Stimulated activated CD4-positive, alpha-beta T cell treated with anti-CD3 and anti-CD28 coated beads, Interleukin-2, amount 100 ng/mL, for 4 hours (primary cell): ENCODE measurements at places on chromosomes 16 and 17.

- no peak for DNase-seq
These were observed 96.3 kb downstream of the TMEM114 start for GRCh38 chr16:8493972-8494371.

- DNase-seq: no peak
These were observed 5.2 kb downstream of the C16orf78 start for GRCh38 chr16:49378816-49379215.

- DNase-seq: no peak
These were observed 4.4 kb downstream of the COPRS start for GRCh38 chr17:31854672-31855071.

GRCh38 chr16:31380201-31380600 lies 12.9 kb upstream of the ITGAD start:
- no peak for DNase-seq

DNA sequence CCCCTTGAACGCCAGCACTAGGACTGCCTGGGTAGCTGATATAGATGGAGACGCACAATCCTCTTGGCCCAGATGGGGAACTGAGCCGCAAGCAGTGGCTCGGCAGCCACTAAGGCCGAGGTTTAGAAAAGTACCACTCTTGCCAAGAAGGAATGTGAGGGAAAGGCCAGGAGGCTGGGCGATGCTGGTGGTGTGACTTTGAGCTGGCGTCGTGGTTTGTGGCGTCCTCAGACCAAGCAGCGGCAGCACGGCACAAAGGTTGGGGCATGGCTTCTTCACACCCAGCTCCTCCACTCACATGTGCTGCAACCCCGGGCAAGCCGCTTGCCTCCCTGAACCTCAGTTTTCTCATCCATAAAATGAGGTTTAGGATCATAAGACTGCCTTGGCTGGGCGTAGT lies 15.6 kb downstream of the DCAKD start:
- no peak for DNase-seq

- DNase-seq: peak; percentile 32
These were observed 51.2 kb downstream of the RMI2 start for GRCh38 chr16:11396241-11397048.

GRCh38 chr17:4209611-4210010 lies 54.2 kb downstream of the ANKFY1 start:
- no peak for DNase-seq

- no peak for DNase-seq
These were observed 13.7 kb downstream of the TIMM22 start for GRCh38 chr17:1010586-1010985.

DNA sequence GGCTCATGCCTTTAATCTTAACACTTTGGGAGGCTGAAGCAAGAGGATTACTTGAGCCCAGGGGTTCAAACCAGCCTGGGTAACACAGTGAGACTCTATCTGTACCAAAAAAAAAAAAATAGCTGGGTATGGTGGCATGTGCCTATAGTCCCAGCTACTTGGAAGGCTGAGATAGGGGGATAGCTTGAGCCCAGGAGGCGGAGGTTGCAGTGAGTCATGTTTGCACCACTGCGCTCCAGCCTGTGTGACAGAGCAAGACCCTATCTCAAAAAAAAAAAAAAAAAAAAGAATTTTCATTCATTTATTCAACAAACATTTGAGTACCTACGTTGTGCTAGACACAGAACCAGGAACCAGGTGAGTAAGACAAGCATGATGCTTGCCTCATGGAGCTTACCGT lies 73.6 kb upstream of the MRTFB start:
- no peak for DNase-seq

GRCh38 chr17:63203652-63204051 lies 237.6 kb downstream of the TANC2 start:
- no peak for DNase-seq

DNA sequence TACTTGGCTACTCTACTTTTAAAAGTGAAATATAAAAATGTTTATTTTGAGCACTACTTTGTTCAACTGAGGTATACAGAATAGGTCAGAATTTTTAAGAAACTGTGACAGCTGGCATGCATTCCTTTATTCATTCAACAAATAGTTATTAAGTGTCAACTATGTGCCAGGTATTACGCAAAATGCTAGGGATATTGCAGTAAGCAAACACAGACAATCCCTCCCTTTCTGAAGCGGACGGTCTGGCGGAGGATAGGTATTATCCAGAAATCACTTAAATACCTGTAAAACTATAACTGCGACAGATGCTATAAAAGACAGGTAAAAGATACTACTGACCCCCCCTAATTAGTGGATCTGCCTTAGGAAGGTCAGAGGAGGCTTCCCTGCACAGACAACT lies 26.1 kb downstream of the METTL16 start:
- no peak for DNase-seq

- no peak for DNase-seq
These were observed 57.1 kb downstream of the SPECC1 start for GRCh38 chr17:20066253-20066652.

DNA sequence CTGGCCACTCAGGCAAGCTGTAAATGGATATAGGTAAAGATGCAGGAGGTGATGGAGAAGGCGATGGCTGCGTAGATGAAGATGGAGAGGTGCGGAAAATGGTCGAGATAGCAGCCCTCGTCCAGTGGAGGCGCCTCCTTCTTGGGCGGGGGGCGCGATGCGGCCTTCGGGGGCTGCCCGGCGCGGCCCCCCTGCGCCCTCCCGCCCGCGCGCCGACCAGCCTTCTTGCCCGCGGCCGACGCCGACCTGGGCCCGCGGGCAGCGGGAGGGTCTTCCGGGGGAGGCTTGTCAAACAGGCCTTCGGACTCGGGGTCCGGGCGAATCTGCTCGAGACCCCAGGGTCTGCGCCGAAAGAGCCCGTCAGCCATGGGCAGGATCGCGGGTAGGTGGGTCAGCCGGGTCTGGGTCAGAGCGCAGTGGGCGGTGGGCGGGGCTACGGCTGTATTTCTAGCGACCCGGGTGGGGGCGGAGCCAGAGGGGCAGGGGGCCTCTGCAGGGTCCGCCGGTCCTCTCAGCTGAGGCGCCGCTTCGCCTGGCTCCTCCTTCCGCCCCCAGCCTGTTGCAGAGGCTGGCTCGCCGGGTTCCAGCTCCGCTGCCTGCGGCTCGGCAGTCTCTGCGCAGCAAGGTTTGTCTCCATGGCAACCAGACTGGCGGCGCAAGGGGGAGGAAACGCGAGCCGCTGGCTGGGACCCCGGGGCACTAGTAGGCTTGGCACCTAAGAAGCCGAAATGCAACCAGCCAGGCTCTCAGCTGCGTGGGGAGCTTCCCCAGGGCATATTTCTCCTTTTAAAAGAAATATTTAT lies 14.4 kb downstream of the MIS12 start:
- DNase-seq: peak; percentile 66

GRCh38 chr17:54814371-54814770 lies 86.3 kb upstream of the TOM1L1 start:
- DNase-seq: no peak

- DNase-seq: no peak
These were observed 11.5 kb upstream of the CNGB1 start for GRCh38 chr16:57982385-57982784.

GRCh38 chr16:13873835-13874438 lies 46.0 kb upstream of the ERCC4 start:
- DNase-seq: no peak

GRCh38 chr16:3183445-3184139 lies 4.4 kb upstream of the OR1F1 start:
- no peak for DNase-seq

- no peak for DNase-seq
These were observed 239.9 kb downstream of the PRKCA start for GRCh38 chr17:66542129-66542966.

- no peak for DNase-seq
These were observed 8.1 kb upstream of the NLRP1 start for GRCh38 chr17:5592382-5592781.

GRCh38 chr17:64028874-64029464 lies 8.5 kb upstream of the ICAM2 start:
- DNase-seq: peak; percentile 52

GRCh38 chr17:69142175-69142802 lies 594 bp upstream of the ABCA6 start:
- no peak for DNase-seq

DNA sequence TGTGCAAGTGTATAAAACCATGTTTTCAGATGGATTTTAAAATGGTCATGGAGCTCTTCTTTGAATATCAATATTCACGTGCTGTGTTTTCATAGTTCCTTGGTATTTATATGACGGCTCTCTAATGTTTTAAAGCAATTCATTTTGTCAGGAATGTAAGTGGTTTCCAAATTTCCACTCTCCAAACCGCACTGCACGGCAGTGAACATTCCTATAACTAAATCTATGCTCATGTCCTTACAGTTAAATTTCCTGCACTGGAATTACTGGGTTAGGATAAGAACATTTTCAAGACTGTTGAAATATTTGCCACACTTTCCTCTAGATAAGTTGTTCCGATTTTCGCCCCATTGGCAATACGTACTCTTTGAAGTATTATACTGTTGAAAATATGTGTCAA lies 398.9 kb downstream of the PMP22 start:
- DNase-seq: no peak

- DNase-seq: no peak
These were observed 44.1 kb downstream of the COG7 start for GRCh38 chr16:23408823-23409298.

DNA sequence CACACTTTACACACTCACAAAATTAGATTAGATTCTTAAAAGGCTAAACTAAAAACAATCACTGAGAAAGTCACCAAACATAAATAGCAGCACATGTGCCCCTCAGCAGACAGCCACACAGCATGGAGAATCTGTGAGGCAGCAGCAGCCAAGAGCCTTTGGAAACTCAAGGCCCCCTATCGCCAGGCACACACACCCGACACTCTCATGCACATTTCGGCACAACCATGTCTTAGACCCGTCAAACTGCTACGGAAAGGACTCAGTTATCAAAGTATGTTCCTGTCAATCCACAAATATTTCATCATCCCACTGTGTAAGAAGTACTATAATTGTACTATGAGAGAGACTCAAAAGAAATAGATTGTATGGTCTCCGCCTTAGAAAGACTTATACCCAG lies 20.9 kb downstream of the UBE2O start:
- DNase-seq: no peak

GRCh38 chr16:3089717-3090592 lies 9.1 kb downstream of the ZSCAN10 start:
- no peak for DNase-seq

GRCh38 chr17:63335831-63336230 lies 110.3 kb downstream of the CYB561 start:
- DNase-seq: no peak

GRCh38 chr17:19724501-19725420 lies 8.4 kb upstream of the SLC47A2 start:
- peak; percentile 37 for DNase-seq

DNA sequence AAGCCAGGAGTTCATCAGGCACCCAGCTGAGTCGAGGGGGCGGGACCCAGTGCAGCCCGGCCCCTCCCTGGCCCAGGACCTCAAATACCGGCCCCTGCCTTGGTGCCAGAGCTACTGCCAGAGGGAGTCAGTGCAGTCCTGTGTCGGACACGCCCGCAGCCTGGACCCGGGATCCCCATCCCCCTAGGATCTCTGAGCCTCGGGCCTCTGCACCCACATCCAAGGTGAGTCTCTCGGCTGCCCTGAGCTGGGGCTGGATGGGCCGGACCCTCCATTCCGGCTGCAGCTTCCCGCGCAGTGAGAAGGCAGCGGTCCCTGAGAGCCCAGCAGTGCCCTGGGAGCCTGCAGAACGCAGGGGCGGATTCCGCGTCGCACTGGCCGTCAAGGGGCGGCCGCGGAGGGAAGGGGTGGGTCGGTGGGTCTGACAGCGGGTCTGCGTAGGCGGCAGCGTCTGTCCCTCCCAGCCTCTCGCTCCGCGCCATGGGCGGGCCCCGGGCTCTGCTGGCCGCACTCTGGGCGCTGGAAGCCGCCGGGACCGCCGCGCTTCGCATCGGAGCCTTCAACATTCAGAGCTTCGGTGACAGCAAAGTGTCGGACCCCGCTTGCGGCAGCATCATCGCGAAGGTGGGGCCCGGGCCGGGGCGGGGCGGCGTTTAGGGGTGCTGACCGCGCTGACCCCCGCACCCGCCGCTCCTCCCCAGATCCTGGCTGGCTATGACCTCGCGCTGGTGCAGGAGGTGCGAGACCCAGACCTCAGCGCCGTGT lies at the start of gene DNASE1L2:
Gene DNASE1L2 (plus strand): TSS at position 108 of the 765 bp plus-strand sequence. CDS start 373 bp downstream, at position 481.
- no peak for DNase-seq

GRCh38 chr16:47036201-47036600 lies 62.7 kb upstream of the DNAJA2 start:
- no peak for DNase-seq

- peak; percentile 46 for DNase-seq
These were observed 6.5 kb upstream of the NUBP1 start for GRCh38 chr16:10737068-10737625.

- no peak for DNase-seq
These were observed 5.6 kb downstream of the BAIAP3 start for GRCh38 chr16:1338855-1339675.

DNA sequence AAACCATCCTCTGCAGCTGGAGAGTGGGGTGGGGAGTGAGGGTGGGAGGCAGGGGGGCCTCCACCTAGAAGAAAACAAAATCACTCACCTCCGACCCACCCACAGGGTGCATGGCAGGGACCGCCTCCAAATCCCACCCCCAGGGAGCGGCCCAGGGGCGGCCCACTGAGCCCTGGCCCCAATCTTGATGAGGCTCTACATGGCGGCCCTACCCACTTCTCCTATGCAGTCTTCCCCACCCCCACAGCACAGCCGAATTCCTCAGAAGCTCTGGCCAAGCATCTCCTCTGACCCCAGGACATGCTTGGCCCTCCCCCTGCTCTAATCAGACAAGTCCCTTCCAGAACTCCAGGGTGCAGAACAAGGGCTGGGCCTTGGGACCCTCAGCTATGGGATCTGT lies 18.2 kb upstream of the FASN start:
- no peak for DNase-seq

DNA sequence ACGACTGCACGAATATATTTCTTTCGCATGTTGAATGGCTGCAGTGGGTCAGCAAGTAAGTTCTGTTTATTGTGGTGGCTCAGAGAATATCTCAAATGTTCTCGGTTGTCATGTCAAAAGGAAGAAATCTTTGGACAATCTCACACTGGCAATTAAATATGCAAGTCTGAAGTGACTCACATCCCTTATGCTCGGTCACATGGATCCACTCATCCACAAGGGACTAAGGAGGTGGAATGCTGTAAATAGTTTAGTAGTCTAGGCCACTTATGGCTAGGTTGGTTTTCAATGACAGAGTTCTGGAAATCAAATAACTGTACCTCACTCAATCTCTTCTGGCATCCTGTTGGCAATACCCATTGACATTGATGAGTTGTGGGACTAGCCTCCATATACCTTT lies 33.0 kb upstream of the PMP22 start:
- DNase-seq: no peak

DNA sequence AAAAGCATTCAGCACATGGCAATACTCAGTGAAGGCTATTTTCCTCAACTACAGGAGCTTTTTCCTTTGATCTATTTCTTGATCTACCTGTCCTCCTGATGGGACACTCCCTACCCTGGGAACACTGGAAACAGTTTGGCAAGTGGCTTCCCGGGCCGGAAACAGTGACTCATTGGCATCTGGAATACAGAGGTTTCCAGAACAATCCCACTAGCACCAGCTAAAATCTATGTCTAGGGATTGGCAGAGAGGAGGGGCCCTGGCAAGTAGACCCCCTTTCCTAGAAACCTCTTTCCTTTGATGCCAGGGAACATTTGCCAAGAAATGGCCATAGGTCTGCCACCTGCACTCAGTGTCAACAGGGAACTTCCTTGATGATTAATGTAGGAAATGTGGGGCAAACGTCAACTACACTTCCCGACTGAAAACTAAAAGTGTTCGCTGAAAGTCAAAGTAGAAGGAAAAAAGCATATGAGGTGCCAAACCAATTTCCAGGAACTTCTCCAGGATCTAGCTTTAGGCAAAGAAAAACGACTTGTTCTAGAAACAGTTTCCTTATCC lies 30.4 kb upstream of the FBXW10B start:
- DNase-seq: no peak

GRCh38 chr16:69613378-69614154 lies 47.8 kb downstream of the NFAT5 start:
- no peak for DNase-seq
